ENCODE measurements at places on chromosomes 5 and 9.

- DNase-seq, result no peak
Observed at GRCh38 chr9:92938025-92938424, 9.3 kb upstream of the FGD3 start.

DNA sequence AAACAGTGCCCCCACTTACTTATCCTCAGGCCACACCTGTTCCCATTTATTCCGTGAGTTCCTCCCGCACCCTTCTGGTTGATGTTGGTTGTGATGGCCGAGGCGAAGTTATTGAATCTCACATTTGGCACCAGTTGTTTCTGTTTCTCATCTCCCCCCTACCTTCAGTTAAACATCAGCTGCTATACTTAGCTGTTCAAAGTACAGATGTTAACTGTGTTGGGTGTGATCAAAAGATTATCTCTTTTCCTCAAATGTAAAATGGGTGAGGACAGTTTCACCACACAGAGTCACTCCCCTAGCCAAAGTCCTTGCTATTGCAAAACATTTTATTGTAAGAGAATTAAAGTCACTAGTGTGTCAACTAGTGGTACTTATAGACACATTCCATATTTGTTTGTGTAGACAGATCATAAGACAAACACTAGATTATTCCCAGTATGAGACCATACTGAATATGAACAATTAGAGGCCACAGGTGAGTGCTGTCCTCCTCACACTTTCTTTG, 43.2 kb upstream of the PRSS3 start:
- DNase-seq, result no peak

GRCh38 chr5:32156635-32157034, 17.5 kb downstream of the GOLPH3 start:
- DNase-seq, result no peak

DNA sequence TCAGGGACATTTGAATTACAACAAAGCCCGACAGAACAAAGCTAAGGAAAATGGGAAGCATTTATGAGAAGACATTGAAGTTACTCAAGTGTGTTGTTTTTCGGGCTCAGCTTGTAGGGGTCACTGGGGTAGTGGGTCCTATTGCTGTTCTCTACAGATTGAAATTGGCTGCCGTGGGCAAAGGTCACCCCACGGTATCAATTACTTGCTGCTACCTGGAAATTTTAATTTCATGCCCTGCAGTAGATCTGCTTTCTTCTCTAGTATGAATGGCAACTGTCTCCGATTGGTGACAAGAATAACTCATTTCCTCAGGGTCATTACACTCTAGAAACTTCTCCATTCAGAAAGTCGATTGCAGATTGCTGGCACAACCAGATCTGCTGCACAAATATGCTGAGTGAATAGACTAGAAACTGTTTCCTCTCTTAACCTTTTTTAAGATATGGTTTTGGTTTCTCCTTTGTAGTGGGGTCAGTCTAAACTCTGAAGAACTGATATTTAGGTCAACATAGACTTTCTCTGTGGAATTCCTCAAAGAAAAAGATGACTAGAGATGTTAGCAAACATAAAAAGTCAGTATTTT, 454.1 kb downstream of the ARHGEF28 start:
- DNase-seq, result no peak

DNA sequence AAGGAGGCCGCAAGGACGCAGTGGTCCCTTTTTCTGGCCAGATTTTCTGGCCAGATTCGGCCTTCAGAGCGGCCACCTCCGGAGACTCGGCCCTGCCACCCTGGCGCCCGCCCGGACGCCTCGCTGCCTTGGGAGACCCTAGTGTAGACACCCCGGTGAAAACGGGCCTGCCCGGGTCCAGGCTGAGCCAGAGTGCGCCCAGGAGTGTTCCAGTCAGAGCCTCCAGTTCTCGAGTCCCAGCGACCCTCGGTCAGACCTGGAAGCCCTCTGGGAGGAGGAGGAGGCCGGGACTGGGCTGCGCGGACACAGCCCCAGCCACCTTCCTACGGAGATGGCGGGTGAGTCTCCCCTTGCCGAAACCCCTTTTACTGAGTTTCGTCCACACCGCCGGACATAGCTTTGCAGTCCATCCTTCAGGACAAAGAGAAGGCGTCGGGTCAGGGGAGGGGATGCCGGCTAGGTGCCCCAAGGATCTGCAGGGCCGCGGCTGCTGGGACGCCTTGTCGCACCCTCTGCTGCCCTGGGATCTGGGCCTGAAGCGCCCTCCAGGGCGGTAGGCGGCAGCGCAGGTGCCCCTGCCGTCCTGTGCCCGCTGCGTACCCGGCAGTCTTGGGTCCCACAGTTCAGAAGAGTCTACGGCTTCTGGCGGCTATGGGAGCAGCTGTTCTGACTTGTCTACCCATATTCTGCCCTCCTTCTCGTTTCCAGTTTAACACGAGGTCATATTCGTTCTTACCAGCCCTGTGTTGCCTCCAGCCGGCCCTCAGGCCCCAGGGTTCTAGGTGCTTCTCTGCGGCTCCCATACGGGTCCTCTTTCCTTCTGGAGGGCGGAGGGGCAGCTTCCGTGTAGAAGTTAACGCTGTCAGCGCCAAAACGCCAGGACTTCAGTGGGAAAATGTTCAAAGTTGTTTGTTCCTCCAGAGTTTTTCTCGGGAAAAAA, 1771.7 kb upstream of the CDH9 start:
- DNase-seq, result no peak

All from NCI-H774 (cell line).